GM19239 (cell line): ENCODE measurements at places on chromosomes 2 and 18.

DNA sequence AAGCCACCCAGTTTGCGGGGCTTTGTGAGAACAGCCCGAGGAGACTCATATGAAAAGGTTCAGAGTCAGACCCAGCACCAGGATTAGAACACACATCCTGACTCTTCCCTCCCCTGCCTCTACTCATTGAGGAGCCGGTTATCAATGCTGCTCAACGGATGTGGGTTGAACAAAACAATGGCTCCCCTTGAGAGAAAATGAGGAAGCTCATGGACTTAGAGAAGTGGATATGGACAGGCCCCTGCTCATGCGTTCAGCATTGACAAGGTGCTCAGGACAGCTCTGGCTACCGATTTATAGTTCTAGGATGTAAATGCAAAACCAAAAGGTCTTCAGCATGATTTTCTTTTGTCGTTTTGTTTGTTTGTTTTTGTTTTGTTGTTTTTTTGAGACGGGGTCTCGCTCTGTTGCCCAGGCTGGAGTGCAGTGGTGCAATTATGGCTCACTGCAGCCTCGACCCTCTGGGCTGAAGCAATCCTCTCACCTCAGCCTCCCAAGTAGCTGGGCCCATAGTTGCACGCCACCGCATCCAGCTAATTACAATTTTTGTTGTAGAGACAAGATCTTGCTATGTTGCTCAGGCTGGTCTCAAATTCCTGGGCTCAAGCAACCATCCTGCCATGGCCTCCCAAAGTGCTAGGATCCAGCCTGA, 32.0 kb upstream of the AGAP1 start:
- DNase-seq: no peak

GRCh38 chr2:215356334-215356947, 44.6 kb downstream of the ATIC start:
- DNase-seq: no peak

DNA sequence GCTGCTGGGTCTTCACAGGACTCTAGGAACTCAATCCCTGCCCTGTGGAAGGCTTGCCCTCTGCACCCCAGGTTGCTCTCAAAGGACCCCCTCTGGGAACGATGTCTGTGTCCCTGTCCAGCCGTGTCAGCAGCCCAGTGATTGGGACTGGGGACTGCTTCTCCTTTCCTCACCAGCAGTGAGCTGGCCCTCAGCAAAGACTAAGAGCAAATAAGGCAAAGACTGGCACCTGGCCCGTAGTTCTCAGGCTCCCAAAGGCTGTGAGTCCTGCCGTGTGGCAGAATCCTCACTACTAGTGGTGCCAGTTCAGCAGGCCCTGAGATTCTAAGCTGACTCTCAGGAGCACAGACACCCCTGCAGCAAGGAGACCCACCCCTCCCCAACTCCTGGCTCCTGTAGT, 47.8 kb downstream of the TMEM163 start:
- DNase-seq: no peak

GRCh38 chr2:70926042-70926441, 9.7 kb upstream of the ATP6V1B1 start:
- no peak for DNase-seq

GRCh38 chr2:141767051-141767450, 363.8 kb downstream of the LRP1B start:
- DNase-seq: no peak

- no peak for DNase-seq
These were observed 67.1 kb upstream of the PXDN start for GRCh38 chr2:1811258-1811970.

DNA sequence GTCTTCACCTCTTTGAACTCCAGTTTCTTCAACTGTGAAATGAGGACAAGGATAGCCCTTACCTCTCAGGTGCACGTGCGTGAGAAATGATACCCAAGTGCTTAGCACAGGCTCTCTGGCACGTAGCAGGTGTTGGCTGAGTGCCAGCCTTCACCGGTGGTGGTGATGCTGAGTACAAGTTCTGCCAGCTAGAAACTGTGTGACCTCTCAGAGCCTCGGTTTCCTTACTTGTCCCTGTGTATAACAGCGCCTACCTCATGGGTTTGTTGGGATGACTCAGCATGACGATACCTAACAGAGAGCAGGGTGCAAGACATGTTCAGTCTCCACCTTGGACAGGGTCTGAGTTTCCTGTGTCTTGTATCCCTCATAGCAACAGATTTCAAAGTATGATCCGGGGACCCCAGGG, 205.1 kb downstream of the TNS1 start:
- no peak for DNase-seq

DNA sequence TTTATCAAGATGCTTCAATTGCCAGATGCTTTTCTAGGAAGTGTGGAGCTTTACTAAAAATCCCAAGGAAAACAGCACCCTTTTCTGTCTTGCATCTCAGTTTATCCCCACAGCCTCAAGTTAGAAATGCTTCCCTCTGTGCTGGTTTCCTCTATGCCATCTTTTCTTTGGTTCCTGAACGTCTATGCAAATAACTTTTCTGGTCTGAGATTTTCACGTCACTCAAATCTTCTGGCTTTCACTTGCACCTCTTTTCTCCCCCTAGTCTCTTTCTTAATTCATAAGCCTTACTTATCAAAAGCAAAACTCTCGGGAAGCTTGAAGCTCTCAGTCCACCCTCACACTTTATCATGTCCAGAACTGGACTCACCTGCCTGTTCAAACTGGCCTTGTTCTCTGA, 33.9 kb downstream of the ARHGAP25 start:
- no peak for DNase-seq

DNA sequence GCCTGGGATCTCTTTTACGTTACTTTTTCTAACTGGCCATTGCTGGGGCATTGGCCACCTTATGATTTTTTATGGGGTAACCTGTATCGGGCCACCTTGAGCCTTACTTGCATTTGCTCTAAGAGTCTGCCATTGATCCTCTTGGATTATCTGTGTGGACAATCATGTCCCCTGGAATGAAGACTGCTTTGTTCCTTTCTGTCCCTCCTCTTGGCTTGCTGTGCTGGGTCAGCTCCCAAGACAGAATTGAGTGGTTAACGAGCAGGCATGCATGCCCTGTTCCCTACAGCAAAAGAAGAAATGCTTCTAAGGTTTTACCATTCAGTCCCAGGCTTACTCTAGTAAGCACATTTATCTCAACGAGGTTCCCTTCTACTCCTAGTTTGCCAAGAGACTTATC, 46.3 kb downstream of the MAL start:
- DNase-seq: no peak

DNA sequence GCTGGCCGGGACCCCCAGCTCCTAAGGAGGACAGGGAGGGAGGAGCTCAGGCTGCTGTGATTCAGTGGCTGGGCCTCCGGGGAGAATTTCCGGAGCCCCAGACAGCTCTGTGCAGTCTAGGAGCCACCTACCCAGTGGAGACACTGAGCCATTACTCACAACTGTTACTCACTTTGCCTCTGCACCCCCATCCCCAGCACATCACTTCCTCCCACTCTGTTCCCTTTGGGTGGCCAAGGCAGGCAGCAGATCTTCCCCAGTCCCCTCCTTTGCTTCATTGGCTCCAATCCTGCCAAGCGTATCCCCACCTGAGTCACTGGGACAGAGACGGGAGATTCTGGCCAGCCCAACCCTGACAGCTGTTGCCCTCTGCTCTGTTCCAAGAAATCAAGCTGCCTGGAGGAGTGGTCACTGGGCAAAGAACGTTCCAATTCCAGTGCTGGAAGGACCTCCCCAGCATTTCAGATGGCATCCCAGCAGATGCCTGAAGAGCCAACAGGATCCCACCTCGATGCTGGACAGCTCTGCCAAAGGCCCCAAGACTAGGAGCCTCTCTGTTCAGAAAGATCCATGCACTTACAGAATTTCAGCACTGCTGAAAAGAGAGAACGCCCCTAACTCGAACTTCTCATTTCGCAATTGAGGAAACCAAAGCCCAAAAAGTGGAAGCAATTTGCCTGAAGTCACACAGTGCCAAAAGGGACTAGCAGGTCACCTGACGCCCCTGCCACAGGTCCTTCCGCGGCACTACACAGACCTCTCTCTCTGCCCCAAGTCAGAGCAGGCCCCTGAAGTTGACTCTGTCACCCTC, 68.3 kb downstream of the TNS1 start:
- no peak for DNase-seq

GRCh38 chr2:230666446-230666845, 46.2 kb upstream of the CAB39 start:
- no peak for DNase-seq

GRCh38 chr18:34039201-34039600, 185.5 kb downstream of the NOL4 start:
- no peak for DNase-seq

DNA sequence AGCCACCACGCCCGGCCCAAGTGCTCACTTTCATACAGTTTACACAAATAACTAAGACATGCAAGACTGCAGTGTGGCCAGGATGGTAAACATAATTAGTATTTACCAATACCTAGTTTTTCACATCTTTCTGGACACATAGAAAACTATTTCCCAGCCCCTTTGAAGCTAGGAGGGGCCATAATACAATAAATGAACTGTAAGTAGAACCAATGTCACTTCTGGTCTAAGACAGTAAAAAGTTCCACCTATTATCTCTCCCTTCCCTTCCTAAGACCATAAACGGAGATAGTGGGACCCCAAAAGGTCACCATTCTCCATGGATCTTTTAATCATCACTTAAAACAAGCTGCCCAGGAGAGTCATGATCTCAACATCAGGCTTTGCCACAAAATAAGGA, 51.0 kb downstream of the NBAS start:
- no peak for DNase-seq

DNA sequence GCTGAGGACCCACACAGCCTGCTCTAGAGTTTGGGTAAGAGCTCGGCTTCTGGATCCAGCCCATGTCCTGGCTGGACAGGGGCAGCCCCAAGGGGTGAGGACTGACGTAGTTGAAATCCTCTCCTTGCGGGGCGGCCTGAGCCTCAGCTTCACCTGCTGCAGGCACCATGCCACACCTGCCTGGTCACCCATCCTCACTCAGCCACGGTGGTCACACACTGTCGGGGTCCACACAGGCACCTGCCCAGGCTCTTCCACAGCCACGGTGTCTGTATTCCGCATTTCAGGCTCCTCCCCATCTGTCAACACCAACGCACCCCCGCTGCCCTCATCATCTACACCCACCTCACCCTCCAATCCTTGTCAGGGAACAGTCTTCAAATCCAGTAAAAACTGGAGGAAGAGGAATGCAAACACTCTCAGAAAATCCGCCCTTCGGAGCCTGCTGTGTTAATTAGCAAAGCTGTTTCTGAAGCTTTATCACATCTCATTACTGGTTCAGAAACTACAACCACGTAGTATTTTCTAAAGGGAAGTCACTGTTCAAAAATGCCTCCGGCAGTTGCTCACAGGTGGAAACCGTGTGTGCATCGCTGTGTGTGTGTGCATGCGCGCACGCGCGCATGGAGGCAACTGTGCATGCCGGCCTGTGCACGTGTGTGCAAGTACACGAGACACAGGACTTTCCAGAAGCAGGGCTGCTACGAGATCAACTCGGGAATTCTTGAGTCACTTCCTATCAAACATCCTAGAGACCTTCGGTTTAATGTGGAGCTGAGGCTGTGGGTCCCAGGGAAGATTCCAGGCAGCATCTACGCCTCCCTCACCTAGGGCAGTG, 38.2 kb downstream of the SLC66A2 start:
- no peak for DNase-seq

- no peak for DNase-seq
These were observed 2.0 kb downstream of the LIMS1 start for GRCh38 chr2:108536133-108536780.

GRCh38 chr2:127278959-127279358, 15.0 kb downstream of the ERCC3 start:
- DNase-seq: no peak

GRCh38 chr2:12119841-12120240, 373.4 kb downstream of the LPIN1 start:
- DNase-seq: no peak

GRCh38 chr18:58402247-58402646, 226.6 kb downstream of the ALPK2 start:
- no peak for DNase-seq

DNA sequence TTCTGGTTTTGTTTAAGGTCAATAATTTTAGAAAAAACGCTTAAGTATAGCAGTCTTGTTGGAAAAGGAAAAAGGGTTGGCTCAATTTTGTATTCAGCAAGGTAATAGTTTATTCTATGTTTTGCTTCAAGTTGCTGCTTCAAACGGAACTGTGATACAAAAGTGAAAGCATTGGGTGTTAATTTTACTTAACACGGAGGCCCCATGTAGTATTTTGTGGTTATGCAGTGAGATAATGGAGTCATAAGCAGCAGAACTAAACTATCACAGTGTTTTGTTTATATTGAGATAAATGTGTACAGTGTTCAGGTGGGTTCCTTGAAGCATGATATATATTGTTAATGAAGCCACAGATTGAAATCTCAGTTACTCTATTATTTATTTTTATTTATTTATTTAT, 67.0 kb upstream of the LYPD6B start:
- DNase-seq: peak; percentile 7

GRCh38 chr2:136664713-136665405, 100.5 kb upstream of the THSD7B start:
- no peak for DNase-seq

DNA sequence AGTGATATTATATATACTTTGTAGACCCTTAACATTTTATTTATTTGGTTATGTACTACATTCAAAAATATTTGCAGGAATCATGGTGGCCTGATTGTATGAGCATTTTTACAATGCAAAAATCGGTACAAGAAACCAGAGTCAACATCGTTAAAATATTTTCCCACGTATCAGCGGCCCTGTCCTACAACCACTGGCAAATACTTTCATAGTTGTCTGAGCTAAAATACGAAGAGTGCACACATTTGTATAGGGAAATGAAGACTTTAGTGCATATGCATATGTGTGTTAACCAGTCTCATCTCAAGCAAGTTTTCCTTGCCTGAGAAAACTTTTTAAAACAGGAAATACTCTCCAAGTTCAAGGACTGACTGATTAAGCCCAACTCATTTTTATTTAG, 35.9 kb downstream of the CCDC102B start:
- DNase-seq: no peak

GRCh38 chr2:136049991-136050920, 64.8 kb upstream of the DARS1 start:
- no peak for DNase-seq

- DNase-seq: no peak
These were observed 427.8 kb upstream of the MYT1L start for GRCh38 chr2:2758793-2759367.

DNA sequence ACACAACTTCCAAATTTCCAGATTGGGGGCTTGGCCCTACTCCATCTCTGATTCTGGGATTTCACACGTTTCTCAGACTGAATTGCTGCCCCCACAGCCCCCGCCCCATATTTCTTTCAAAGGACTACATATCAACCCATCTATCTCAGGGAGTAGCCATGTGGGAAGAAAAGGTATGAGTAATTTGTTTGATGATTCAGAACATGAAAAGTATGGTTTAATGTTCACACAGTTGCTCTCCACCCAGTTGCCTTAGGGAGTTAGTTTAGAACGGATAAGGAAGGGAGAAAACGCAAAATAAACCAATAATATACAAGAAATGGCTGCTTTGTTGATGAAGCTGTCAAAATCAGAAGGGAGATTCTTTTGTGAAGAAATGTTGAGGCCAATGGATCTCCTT, 145.1 kb downstream of the PIEZO2 start:
- no peak for DNase-seq

- no peak for DNase-seq
These were observed 10.4 kb downstream of the MALL start for GRCh38 chr2:110105183-110105582.
